ENCODE measurements at places on chromosomes 2 and 18.

DNA sequence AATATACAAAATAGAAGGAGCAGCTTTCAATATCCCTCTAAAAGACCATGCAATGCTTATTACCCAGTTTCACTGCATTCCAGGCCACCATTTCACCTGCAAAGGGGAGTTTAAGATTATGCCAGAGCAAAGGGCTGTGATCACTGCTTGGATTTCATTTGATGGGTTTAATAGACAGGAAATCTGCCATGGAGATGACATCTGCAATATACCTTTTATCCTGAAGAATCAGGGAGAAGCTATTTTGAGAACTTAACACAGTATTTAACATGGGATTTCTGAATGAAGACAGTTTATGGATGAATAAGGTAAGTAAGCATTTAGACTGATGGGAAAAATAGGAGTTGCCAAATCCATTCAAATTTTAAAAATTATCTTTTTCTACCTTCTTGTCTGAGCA is 303.0 kb upstream of the SLC8A1 start:
- no peak for DNase-seq

DNA sequence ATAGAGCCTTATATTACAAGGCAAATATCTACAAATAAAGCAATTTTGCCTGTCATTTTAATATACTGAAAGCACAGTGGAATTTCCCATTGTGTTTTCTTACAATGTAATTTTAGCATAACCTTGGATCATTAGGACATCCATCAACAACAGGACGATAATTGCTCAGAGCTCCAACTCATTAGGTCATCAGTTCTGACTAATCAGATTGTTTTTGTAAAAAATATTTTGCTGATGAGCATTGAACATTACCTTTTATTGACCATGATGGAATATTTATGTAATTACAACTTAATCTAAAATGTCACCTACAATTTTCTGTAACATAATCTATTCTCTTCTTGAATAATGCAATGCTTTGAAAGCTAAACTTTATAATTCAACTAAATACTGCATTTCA is 215.3 kb upstream of the DSEL start:
- DNase-seq: no peak

DNA sequence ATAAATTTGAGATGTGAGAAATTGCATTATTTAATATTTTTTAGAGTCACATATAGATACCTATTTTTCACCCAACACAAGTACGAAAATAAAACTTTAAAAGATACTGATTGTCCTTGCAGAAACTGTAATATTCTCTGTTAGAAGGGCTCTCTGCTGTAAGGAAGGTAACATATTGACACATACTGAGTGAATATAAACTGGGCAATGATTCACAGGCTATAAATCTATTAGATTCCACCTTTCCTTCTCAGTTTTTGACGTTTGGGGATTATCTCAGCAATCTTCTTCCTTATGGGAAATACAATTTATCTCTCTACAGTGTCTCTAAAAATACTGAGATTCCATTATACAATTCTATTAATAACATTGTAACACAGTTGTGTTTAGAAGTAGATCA is 229.1 kb upstream of the MAP2 start:
- no peak for DNase-seq

DNA sequence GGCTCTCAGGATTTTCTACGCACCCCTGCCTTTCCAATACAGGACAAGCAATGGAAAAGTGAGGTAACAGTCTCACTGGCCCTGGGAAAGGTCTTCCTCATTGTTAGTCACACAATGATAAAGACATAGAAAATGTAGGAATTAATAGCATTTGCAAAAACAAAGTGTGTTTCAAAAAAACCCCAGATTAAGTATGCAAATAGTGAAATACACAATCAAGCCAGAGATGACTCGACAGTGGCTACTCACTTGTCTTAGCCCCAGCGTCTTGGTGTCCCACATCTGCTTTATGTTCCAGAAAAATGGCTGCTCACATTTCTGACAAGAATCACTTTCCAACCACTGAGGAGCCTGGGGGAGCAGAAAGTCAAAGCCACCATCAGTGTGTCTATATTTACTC is 47.0 kb upstream of the AP1S3 start:
- no peak for DNase-seq

- DNase-seq: no peak
Measured at GRCh38 chr18:74682141-74682990, 84.7 kb downstream of the ZNF407 start.

DNA sequence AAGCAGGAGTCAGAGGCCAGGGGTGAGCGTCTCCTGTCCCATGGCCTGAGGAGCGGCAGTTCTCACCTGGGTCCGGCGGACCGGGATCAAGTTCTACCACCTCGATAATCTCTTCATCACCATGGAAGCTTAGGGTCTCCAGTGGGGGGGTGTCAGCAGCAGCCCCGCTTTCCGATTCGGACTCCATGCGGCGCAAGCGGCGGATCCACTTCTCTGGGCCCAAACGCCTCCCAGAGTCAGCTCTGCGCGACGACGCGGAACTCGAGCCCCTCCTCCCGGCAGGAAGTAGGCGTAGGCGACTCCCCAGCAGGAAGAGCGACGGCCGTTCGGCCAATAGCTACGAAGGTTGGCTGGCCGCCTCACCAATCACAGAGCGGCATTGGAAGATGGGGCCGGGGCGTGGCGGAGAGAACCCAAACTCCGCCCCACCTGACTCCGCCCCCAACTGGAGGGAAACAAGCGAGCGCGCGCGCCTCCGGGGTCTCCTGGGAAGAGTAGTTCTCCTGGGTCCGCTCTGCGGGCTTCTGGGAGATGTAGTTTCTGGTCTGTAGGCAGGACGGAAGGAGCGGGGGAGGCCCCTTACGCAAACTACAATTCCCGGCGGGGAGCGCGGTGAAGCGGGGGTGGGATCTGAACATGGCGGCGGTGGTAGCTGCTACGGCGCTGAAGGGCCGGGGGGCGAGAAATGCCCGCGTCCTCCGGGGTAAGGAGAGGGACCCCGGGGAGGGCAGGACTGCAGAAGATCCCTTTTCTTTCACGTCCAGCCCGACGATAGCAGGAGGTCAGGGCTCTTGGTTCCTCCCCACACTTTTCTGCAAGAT is at the start of the genes AAMP and PNKD:
Gene AAMP, minus strand, starts transcription at position 238 of the 821 bp plus-strand sequence. Its CDS starts 51 bp downstream, at position 187.
Gene PNKD, plus strand, starts transcription at position 620 of the 821 bp plus-strand sequence. Its CDS starts 17 bp downstream, at position 637.
- peak; percentile 95 for DNase-seq

DNA sequence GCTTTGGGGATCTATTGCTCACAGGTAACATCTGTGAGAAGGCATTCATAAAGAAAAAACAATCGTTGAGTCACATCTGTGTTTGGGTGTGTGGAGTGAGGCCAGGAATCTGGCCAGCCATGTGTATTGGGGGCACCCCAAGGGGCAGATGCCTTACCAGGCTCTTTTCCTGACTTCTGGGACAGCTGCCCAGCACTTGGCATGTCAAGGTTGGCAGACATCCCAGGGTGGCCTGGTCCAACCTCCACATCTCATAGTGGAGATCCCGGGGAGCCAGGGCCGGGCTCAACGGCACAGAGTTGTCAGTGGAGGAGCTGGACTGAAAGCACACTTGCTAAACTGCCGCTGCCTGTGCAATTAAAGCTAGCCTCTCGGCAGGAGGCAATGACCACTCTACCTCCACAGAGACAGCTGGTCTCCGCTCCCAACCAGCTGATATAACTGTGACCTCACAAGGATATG is 75.3 kb upstream of the MGAT4A start:
- no peak for DNase-seq

GRCh38 chr2:235779444-235779896 is 285.6 kb downstream of the AGAP1 start:
- DNase-seq: peak; percentile 16

- no peak for DNase-seq
Measured at GRCh38 chr2:98297817-98298682, 48.2 kb upstream of the CNGA3 start.

DNA sequence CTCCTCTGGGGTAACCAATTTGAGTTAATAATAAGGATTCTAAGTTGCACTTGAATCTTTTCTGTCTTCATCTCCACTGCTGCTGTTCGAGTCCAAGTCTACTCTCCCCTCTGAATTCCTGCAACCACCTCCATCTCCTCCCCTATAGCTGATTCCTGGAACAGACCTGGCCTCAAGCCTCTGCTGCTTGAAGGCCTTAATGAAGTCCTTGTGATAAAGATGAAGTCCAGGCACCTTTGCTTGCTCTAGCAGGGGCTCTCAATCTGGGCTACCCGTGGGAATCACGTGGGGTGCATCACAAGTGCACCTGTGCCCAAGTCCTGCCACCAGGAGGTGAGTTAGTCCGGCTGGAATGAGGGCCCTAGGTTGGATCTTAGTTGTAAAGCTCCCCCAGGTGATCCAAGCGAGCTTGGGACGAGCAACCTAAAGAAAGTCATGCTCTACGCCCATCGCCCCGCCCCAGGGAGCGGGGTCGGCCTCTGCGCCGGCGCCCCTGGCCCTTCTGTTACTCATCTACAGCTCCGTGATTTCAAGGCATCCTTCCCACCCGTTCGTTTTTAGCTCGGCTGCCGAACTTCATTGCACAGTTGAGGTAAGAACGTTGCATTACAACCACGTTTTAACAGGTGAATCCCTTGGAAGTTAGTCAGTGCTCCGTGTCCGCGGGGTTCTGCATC is 905 bp upstream of the IAH1 start:
- no peak for DNase-seq

DNA sequence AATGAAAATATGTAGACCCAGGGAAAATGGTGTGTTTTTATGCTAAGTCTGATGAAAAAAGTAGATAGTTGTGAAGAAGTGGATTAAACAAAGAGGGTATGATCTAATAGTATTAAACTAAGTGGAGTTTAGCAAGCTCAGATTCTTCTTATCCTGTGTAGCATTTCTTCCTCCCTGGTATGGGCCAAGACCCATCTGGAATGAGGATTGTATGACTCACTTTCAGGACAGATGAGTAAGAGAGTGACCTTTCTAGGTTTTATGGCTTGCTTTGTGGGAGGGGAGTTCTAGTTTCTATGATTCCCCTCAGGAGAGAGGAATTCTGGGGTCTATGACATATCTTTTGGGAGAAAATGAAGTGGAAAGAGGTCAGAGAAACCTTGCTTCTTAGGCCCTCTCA is 550.1 kb downstream of the SPAG16 start:
- DNase-seq: no peak

GRCh38 chr2:86249579-86250391 is 50.5 kb downstream of the MRPL35 start:
- no peak for DNase-seq

GRCh38 chr2:158104903-158105302 is 3.2 kb downstream of the UPP2 start:
- no peak for DNase-seq

DNA sequence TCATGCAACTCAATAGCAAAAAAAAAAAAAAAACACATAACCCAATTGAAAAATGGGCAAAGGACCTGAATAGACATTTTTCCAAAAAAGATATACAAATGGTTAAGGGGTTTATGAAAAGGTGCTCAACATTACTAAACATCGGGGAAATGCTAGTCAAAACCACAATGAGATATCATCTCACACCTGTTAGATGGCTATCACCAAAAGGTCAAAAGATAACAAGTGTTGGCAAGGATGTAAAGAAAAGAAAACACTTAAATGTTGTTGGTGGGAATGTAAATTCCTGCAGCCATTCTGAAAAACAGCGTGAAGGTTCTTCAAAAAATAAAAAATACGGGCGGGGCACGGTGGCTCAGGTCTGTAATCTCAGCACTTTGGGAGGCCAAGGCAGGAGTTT is 112.4 kb upstream of the CAB39 start:
- DNase-seq: no peak

GRCh38 chr2:150438654-150439053 is 48.8 kb downstream of the RND3 start:
- no peak for DNase-seq

DNA sequence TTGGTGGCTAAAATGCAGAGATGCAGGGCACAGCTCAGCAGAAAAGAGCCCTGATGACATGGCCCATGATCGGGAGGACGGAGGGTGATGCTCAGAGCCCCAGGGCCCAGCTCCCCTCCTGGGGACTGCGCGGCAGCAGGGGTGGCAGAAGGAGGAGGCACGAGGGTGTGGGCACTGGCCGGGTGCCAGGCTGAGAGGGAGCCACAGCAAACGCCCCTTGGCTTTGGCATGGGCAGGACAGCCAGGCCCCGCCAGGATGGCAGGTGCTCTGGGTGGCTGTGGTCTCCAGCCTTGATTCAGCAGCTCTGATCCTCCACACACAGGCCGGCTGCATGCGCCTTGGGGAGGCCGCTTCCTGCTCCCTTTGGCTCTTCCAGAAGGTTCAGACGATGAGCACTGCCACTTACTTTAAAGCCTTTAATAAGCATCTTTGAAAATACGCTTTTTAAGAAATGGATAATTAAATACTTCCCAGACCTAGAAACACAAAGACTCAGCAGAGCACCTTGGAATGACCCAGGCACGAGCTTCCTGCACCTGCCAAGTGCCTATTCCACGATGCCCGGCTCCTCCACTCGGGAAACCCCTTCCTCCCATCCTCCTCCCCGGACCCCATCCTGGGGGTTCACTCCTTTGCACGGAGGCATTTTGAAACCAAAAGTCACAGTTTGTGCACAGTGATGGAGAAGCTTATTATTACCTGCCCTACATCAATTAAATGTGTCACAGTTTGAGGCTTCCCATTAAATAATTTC is 78.5 kb upstream of the SNTG2 start:
- no peak for DNase-seq

GRCh38 chr2:236298924-236299475 is 34.8 kb upstream of the ASB18 start:
- DNase-seq: no peak

DNA sequence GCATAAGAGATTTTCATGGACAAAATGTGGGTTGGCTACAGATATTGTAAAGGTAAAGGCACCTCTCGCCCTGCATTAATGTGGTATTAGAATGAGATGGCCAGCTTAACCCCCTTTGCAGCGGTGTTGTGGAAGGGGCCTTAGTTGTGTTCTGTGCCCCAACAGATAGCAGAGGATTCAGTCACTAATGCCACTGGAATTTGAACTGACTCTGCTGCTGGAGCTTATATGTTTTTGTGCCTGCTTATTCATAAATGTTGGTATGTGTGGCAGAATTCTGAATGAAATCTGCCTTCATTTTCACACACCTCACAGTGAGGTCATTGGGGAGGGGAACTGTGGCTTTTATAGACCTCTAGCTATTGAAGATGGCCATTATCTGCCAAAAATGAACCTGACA is 90.7 kb upstream of the ITGA6 start:
- no peak for DNase-seq

- no peak for DNase-seq
Measured at GRCh38 chr2:119367472-119368099, 809 bp downstream of the DBI start.

DNA sequence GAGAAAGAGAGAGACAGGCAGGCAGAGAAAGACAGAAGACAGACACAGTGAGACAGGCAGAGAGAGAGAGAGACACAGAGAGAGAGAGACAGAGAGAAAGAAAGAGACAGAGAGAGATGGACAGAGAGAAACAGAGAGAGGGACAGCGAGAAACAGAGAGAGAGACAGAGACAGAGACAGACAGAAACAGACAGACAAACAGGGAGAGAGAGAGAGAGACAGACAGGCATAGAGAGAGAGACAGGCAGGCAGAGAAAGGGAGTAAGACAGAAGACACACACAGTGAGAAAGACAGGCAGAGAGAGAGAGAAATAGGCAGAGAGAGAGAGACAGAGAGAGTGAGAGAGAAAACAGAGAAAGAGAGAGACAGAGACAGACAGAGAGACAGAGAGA is 105.3 kb upstream of the ANKRD30BL start:
- DNase-seq: no peak

DNA sequence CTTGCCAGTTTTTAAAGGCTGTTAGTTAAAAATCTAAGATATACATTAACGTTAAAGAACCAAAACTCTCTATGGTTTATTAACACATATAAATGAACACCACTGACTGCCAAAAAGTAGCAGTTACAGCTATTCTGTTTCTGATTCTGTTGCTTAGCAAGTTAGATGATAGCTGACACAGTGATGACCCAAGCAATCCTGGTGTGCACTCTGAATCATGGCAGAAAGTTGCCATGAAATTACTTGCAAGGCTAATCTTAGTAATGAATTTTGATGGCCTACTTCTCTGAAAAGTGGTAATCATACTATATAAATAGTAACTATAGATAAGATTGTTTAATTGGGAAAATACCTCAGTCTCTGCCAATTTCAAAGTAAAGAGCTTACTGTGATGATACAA is 57.7 kb downstream of the ROCK2 start:
- DNase-seq: no peak

Measured in GM12864 (cell line).